ENCODE measurements at places on chromosomes 13 and 19. TPM values are rescaled to one million over a fixed set of nuclear protein-coding genes. Genes with fewer than 3 reads are reported as not detected.

DNA sequence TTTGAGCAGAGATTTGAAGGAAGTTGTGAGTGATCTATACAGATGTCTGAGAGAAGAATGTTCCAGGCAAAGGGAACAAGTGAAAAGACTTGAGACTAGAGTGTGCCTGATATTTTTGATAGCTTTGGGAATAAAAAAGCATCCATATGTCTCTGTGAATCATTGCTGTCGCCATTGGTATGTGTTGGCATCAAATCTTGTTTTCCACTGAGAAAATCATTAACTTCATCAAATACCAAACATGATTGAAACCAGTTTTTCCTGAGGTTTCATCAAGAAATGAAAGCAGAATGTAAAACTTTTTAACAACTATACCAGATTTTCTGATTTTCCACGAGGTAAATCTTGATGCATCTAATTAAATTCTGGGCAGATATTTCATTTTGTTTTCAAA, 862.6 kb downstream of the DIAPH3 start:
- no peak for ATAC-seq

DNA sequence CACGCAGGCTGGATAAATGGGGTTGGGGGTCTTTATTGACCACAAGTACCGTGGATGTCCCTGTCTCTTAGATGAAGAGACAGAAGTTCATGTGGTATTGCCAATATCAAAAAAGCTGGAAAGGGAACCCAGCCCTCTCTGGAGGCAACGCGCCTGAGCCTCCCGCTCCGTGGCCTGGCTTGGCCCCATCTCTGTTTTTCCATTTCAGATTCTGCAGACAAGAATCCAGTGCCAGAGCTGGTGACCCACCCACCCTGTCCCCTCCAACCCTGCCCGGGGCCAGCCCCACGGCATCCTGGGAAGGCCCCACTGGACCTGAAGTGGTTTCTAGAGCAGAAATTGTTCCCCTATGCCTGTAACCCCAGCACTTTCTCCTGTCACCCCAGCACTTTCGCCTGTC, 57.7 kb downstream of the PTPRS start:
- no peak for ATAC-seq

- peak; percentile 29 for ATAC-seq
Measured at GRCh38 chr13:30705680-30706079, 29.7 kb upstream of the ALOX5AP start.

DNA sequence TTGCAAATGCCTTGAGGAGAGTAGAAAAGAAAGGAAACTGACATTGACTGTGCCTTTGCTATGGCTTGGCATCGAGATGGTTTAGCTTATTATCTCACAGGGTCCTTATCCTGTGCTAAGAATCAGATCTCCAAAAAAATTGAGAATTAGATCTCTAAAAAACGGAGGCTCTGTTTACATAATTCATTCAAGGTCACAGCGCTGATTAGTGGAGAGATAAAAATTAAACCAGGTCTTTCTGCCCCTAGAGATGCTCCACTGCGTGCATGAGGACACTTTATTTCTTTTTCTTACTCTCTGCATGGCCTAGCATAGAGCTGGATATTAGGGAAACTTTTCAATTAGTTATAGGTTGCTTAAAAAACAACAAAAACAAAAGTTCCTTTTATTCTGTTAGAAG, 17.3 kb downstream of the LRCH1 start:
- ATAC-seq: no peak

GRCh38 chr19:1245494-1246264, 2.7 kb upstream of the MIDN start:
- ATAC-seq: peak; percentile 0

DNA sequence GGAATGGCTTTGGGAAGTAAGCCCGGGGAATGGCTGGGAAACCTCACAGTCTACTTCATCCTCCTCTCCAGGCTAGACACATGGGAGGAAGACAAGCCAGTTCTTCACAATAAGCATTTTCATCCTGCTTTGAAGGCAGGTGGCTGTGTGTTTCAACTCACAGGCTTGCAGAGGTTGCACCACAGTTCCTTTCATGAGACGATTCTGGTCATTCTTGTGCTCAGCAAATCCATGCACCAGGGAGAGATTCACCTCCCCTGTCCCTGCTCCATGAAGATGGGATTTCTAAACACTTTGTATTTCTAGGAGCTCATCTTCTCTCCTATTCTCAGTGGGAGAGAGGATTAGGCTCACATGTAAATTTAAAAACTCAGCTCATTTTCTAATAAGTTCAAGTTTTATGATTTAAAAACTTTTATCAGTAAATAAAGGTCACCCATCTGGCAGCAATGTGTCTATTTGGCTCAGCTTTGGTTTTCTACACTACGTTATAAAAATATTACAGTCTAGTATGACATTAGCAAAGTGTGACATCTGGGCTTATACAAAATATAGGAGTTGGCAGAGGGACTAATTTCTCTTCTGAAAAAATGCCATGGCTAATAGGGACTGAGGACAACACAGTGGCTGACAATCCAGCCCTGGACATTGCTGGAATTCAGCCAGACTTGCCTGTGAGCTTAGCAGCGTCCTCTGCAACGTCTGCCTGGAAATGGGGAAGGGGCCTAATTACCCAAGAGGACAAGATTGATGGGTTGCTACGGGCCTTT, 283.2 kb upstream of the SLC10A2 start:
- no peak for ATAC-seq

- peak; percentile 97 for ATAC-seq
Measured at GRCh38 chr13:97385854-97386253, 48.1 kb upstream of the RAP2A start.

DNA sequence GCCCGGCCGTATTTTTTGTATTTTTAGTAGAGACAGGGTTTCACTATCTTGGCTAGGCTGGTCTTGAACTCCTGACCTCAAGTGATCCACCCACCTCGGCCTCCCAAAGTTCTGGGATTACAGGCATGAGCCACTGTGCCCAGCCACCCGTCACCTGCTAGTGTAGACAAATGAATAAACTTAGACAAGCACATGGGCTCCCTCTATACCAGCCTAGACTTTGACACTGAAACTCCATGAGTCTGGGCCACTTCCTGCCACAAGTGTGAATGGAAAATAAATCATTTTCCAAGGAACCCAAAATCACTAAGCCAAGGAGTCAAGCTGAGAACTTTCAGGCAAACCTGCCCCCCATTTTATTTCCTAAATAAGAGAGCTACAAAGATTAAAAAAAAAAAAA, 27.0 kb upstream of the TPT1 start:
- ATAC-seq: no peak

- ATAC-seq: peak; percentile 71
Measured at GRCh38 chr13:95136638-95137037, 164.6 kb downstream of the ABCC4 start.

DNA sequence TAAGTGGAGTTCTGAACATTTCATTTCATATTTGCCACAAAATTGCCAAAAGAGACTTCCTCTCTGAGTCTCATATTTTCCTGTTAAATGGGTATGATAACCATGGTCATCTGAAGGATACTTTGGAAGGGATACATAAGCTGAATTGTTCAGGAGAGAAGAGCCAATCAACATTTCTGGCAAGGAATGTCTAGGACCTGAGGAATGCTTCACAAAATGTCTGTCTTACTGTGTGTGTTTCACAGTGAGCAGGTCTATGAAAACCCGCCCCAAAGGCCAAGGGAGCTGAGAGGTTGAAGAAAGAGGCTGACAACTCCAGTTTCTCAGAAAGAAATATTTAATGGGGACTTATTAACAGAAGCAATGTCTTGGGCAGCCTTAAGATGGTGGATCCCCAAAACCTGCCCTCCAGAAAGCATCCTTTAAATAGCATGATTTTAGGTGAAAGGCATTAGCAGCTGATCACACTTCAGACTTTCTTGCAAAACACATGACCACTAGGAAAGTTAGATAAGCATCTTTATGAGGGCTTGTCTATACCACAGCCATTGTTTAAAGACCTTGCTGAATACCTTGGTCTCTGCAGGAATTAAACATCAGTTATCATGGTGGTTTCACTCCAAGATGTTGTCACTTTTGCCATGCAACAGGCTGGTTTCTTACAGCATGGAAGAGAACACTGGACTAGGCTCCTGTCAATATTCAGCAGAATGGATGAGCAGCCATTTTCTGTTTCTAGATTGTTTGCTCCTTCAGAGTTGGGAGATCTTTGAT, 78.9 kb downstream of the TNFSF11 start:
- ATAC-seq: no peak

- no peak for ATAC-seq
Measured at GRCh38 chr19:37973666-37974065, 66.7 kb downstream of the SIPA1L3 start.

- ATAC-seq: no peak
Measured at GRCh38 chr13:90374168-90374567, 973.3 kb upstream of the MIR17HG start.

The GRK1 gene
- total RNA-seq: not detected

The SLC10A2 gene
- total RNA-seq: not detected

The CLIP3 gene
- 1.3 TPM for total RNA-seq

The NCR1 gene
- 0.44 TPM for total RNA-seq

The ZNF600 gene
- total RNA-seq: 6.1 TPM

Measured in esophagus mucosa (tissue), 1 donor.